ENCODE measurements at places on chromosomes 2 and 18.

DNA sequence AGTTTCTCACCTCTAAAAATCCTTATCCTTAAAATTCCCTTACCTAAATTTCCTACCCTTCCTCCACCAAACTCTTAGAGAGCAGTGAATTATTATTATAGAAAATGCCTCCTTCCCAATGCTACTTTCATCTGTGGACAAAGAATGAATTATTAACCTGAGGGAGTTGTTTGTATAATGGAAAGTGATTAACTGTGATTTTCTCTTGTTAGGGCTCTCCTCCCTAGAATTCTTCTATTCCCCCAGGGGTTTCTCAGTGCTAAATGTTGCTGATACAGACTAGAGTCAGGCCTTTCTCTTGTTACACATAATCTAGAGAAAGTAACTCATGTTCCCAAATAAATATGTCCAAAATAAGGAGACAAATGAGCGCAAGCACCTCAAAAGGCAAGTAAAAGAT, 23.3 kb downstream of the EPB41L5 start:
- DNase-seq = no peak

GRCh38 chr2:236857781-236858180, 227.9 kb upstream of the COPS8 start:
- DNase-seq = no peak

DNA sequence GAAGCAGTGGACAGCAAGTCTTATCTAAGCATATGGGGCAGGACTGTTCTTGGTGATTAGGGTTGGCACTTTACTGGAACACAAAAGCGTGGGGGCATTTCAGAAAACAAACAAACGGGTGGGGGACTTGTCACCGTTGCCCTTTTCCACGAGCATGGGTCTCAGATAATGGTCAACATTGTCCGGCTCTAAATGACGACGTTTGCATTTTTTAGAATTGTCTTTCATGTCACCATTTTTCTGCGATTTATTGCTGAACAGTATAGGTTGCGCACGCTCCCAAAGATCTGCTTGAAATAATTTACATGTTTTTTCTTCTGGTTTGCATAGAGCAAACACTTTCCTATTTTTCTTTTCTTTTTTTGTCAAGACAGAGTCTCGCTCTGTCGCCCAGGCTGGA, 46.6 kb upstream of the TBC1D8 start:
- DNase-seq = no peak

DNA sequence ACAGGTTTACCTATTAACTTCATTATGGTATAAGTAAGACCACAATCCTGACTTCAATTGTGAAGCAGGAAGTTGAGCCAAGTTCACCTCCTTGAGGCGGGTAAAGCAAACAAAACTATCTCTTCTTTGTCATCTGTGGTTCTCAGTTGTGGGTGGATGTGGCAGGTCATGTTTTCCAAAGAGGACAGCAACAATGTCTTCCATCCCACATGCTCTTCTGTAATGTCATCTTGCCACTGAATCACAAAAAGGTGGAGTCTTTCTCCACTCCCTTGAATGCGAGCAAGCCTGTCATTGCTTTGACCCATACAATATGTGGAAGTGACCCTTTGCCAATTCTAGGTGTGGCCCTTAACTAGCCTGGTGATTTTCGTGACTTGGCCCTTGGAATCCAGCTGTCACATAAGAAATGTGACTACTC, 98.7 kb downstream of the GRB14 start:
- no peak for DNase-seq

DNA sequence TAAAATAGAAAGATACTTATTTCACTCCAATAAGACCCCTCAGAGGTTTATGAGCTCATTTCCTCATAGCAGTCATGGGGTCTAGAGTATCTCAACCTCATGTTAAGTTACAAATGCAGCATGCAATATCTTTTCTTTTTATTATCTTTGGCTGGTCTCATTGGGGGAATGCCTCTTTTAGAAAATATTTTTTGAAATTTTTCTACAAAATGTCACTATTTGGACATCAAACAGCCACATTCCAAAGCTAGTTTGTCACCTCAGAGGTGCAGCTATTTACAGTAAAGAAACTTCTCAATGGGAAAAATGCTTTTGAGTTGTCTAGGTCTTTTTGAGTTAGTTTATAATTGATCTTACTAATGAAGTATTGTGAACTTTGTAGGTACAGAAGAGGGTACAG, 370.7 kb upstream of the LRATD1 start:
- no peak for DNase-seq

- DNase-seq = no peak
These were observed 93.4 kb upstream of the ARHGAP28 start for GRCh38 chr18:6636091-6636490.

DNA sequence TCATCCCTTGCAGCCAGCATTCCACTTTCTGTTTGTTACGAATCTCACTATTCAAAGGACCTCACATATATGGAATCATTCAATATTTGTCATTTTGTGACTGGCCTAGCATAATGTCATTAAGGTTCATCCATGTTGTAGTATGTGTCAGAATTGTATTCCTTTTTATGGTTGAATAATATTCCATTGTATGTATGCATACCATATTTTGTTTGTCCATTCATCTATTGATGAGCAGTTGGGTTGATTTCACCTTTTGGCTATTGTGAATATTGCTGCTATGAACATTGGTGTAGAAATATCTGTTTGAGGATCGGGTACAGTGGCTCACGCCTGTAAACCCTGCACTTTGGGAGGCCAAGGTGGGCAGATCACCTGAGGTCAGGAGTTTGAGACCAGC, 35.0 kb downstream of the PSMD14 start:
- no peak for DNase-seq

DNA sequence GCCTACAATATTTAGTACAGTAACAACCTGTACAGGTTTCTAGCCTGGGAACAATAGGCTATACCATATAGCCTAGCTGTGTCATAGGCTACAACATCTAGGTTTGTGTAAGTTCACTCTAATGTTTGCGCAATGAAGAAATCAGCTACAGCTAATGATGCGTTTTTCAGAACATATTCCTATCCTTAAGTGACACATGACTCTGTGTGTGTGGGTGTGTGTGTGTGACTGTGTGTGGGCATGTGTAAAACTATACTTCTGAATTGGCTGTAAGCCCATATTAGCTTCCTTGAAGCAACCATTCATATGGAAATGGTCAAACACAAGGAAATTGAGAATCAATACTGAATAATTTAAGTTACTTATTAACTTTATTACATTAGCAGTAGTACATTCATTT, 120.8 kb upstream of the SULT1C3 start:
- no peak for DNase-seq

GRCh38 chr2:67246791-67247190, 150.3 kb upstream of the ETAA1 start:
- no peak for DNase-seq

GRCh38 chr18:55908901-55909366, 320.9 kb upstream of the TCF4 start:
- DNase-seq = no peak

GRCh38 chr2:17470855-17471641, 47.2 kb downstream of the RAD51AP2 start:
- DNase-seq = no peak

- no peak for DNase-seq
These were observed 18.7 kb downstream of the CLK1 start for GRCh38 chr2:200845669-200846325.

GRCh38 chr2:217060516-217060915, 200.7 kb upstream of the TNP1 start:
- no peak for DNase-seq

- no peak for DNase-seq
These were observed 364.2 kb downstream of the LRRTM1 start for GRCh38 chr2:79940364-79940763.

DNA sequence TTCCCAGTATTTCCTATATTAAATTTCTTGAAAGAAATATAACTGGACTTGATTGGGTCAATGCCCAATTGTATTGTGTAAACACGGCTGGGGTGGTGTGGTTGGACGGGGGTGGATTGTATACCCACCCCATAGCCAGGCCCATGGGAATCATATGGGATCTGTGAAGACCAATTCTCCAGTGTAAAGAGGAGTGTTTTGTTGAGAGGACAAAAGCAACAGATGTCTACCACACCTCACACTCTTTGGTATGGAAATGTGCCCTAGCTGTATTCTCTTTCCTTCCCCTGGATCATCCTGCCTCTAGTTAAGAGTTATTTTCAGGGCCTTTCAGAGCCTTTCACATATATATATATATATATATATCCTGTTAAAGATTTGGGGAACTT, 57.5 kb upstream of the TGIF1 start:
- DNase-seq = no peak

GRCh38 chr2:42622943-42623676, 54.7 kb downstream of the MTA3 start:
- no peak for DNase-seq

DNA sequence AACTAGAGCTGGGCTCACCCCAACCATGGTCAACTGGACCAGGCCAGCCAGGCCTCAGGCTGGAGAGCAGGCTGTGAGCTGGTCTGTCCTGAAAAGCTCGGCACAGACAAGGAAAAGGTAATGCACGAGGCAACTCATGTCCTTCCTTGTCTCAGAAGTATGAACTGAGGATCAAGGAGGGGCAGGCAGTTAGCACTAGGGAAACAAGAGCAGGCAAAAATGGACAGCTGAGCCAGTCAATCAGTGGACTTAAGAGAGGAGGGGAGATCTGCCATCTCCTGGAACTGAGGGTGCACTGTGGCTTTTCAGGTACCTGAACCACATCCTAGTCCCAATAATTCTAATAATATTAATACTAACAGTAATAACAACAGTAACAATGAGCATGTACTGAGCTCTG, 20.6 kb upstream of the WIPF1 start:
- DNase-seq = no peak

- no peak for DNase-seq
These were observed 1.4 kb downstream of the ITPRIPL1 start for GRCh38 chr2:96326564-96326963.

GRCh38 chr2:96267159-96267971, 1.3 kb downstream of the CIAO1 start:
- DNase-seq = peak; percentile 45

DNA sequence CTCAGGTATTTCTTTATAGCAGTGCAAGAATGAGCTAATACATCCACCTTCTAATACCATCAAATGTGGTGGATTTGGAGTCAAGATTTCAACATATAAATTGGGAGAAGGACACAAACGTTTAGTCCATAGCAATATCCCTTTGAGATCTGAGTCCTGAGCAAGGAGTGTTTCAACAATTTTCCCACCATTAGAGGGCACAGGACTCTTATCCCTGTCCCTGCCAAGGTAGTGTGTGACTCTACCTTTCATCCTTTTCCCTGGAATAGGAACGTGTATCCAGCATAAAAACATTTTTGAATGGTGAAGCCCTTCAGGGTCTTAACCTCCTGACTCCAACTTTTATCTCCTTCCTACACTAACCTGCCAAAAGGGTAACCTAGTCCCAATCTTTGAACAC, 181.3 kb upstream of the SRD5A2 start:
- no peak for DNase-seq

DNA sequence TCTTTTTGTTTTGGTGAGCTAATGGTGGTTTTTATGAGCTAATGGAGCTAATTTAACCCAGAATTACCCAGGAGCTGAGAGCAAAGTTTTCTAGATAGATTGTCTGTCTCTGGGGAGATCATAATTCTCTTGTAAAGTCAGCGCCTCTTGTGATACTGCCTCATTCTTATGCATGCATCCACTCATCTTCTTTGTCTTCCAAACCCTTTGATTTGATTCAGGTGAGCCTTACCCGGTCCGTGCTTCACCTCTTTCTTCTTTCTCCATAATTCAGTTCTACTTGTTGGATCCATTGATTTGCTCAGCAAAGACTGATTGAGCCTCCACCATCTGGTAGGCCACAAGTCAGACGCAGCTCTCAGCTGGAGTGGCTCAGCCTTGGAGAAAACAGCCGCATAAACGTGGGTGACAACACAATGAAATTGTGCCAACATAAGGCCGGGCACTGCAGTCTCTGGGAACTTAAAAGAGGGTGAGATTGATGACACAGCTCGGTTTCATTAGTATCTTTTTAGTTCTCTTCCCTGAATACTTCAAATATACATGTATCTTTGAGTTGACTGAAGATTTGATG, 158.5 kb upstream of the SH3BP4 start:
- no peak for DNase-seq

DNA sequence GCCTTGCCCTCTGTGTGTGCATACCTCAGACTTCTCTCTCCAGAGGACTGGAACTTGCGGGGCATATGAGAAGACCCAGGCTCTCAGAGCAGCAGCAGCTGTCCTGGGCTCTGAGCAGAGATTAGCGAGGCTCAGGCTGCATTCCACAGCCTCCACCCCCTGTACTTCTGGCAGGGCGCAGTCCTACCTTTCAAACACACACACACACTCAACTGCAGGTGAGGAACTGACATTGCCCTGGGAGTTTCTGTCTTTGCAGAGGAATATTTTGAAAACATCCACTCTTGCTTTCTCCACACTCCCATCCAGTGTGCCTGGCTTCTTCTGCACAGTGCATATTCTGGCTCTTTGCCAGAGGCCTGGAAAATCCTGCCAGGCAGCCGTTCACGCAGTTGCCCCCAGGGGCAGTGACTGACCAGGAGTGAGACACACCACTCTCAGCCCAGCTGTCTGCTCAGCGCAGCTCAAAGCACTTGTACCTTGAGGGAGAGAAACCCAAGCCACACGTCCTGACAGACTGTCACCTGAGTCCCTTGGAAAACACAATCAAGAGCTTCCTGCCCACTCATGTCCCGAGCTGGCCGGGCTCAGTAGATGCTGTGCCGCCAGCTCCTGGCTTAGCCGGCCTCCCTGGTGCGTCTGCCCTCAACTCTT, 460.8 kb downstream of the RNF144A start:
- no peak for DNase-seq

- no peak for DNase-seq
These were observed 252.3 kb downstream of the CYRIA start for GRCh38 chr2:16413285-16413684.

DNA sequence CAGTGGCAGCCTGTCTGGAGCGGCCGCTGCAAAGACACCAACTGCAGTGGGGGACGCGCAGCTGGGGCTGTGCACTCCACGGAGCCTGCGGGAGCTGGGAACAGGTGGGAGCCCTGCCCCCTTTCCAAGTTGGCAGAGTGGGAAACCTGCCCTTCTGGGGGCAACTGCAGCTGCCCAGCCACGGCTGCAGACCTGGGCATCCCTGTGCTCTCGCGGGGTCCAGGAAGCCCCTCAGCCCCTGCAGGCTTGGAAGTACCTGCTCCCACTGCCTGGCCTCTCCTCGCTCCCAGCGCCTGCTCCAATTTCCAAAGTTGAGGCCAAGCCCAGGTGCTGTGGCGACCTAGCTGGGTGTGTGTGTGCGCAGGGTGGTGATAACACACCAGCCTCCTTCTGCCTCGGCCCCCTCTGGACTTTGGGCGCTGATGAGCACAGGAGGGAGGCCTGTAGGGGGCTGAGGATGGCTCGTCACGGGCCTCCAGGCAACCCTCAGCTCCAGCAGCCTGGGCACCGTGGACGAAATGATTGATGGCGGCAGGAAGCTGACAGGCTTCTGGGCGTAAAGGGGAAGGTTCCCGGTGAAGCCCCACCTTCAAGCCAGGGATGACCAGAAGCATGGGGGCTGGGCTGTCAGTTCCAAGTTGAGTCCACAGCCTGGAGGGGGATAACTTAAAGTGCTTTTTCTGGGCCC, 76.9 kb downstream of the PTPN4 start:
- DNase-seq = no peak

GRCh38 chr2:241009601-241010530, 11.4 kb downstream of the SNED1 start:
- DNase-seq = peak; percentile 64

- no peak for DNase-seq
These were observed 88.1 kb downstream of the MCFD2 start for GRCh38 chr2:46827274-46828134.

Measured in GM20000 (cell line).